Naive thymus-derived CD4-positive, alpha-beta T cell (primary cell): ENCODE measurements at places on chromosomes 12 and 14. TPM values are rescaled to one million over a fixed set of nuclear protein-coding genes. Genes with fewer than 3 reads are reported as not detected.

KLRF1 gene
- 1.6 TPM for polyA plus RNA-seq

CIT gene
- polyA plus RNA-seq: 0.63 TPM

A2ML1 gene
- not detected for polyA plus RNA-seq

HSPB8 gene
- not detected for polyA plus RNA-seq

CLEC1B gene
- not detected for polyA plus RNA-seq

TAS2R42 gene
- not detected for polyA plus RNA-seq

RNASE7 gene
- not detected for polyA plus RNA-seq

AKAP5 gene
- polyA plus RNA-seq: 0.03 TPM

AKAP3 gene
- 3.9 TPM for polyA plus RNA-seq

LYZ gene
- 1.7 TPM for polyA plus RNA-seq

CLEC4C gene
- not detected for polyA plus RNA-seq

VWF gene
- not detected for polyA plus RNA-seq
